ENCODE measurements at places on chromosomes 3 and 15.

GRCh38 chr15:70932397-70932796 lies 39.8 kb downstream of the LRRC49 start:
- no peak for DNase-seq

DNA sequence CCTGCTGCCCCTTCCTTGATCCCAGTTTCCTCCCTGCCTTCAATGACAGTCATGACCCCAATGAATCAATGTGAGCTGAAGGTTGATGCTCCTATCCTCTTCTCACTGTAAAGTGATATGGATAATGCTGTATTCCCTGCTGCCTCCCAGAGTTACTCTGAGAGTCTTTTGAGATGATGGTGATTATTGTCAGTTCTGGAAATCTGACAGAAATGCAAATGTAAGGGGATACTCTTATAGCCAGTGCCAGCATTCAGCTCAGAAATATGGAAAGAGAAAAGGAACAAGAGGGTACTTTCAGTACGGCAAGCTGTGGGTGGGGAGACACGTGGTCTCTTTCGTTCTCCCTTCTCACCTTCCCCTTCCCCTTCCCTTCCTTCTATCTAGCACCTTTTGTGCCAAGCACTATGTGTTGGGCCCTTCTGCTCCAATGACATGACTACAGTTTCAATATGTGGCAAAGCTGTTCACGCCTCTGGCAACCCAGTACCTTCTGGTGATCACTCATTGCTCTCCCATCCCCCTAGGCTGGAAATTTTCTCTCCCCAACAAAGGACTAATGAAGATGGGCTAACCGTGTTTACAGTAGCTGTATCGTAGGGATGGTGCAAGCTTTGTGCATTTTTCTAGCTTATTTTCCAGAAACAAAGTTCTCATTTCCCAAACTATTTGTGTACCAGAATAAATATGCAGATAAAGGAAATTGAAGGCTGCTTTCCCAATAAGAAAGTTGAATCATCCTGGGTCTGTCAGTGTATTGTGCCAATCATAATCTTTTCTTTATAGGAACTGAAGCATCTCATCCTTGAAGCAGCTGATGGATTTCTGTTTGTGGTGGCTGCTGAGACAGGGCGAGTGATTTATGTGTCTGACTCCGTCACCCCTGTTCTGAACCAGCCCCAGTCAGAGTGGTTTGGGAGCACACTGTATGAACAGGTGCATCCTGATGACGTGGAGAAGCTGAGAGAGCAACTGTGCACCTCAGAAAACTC lies 70.3 kb downstream of the ARNT2 start:
- DNase-seq, result no peak

- no peak for DNase-seq
These were observed 451.7 kb upstream of the ARHGEF26 start for GRCh38 chr3:153669527-153669926.

- no peak for DNase-seq
These were observed 196.0 kb downstream of the SUCLG2 start for GRCh38 chr3:67458408-67458807.

Data from NB4 (cell line).